Placental pericyte (primary cell): ENCODE measurements at places on chromosomes 7 and 10. TPM values are rescaled to one million over a fixed set of nuclear protein-coding genes. Genes with fewer than 3 reads are reported as not detected.

APBB1IP gene
- total RNA-seq = 1.3 and 2.7 TPM in 2 replicates

TMEM236 gene
- under 0.01 and 0.14 TPM in 2 replicates for total RNA-seq

CREB3L2 gene
- 41.1 and 82.8 TPM in 2 replicates for total RNA-seq

DOCK4 gene
- total RNA-seq = 12.5 and 83.2 TPM in 2 replicates

RARRES2 gene
- 4.6 and 35.2 TPM in 2 replicates for total RNA-seq

CADPS2 gene
- 7.7 and 19.9 TPM in 2 replicates for total RNA-seq

HHEX gene
- 7.9 and 9.7 TPM in 2 replicates for total RNA-seq

NPFFR1 gene
- not detected in 2 replicates for total RNA-seq

EPC1 gene
- total RNA-seq = 21.0 and 25.6 TPM in 2 replicates

HECW1 gene
- total RNA-seq = 3.7 and 5.9 TPM in 2 replicates

TMEM184A gene
- 0.44 and 0.86 TPM in 2 replicates for total RNA-seq

MAGI2 gene
- 18.9 and 30.6 TPM in 2 replicates for total RNA-seq

MRLN gene
- total RNA-seq = not detected in 2 replicates

TRIM4 gene
- 12.9 and 26.9 TPM in 2 replicates for total RNA-seq

XRCC2 gene
- total RNA-seq = 0.22 and 7.4 TPM in 2 replicates

SKIDA1 gene
- total RNA-seq = under 0.01 TPM in 1 of 2 replicates, not detected in the other

GBX1 gene
- not detected in 2 replicates for total RNA-seq

PKD1L1 gene
- total RNA-seq = under 0.01 and 0.29 TPM in 2 replicates

PPP1R9A gene
- total RNA-seq = 0.14 and 1.1 TPM in 2 replicates

ANKRD61 gene
- 0.44 TPM in 1 of 2 replicates, not detected in the other for total RNA-seq
